ENCODE measurements at places on chromosomes 2 and 18.

DNA sequence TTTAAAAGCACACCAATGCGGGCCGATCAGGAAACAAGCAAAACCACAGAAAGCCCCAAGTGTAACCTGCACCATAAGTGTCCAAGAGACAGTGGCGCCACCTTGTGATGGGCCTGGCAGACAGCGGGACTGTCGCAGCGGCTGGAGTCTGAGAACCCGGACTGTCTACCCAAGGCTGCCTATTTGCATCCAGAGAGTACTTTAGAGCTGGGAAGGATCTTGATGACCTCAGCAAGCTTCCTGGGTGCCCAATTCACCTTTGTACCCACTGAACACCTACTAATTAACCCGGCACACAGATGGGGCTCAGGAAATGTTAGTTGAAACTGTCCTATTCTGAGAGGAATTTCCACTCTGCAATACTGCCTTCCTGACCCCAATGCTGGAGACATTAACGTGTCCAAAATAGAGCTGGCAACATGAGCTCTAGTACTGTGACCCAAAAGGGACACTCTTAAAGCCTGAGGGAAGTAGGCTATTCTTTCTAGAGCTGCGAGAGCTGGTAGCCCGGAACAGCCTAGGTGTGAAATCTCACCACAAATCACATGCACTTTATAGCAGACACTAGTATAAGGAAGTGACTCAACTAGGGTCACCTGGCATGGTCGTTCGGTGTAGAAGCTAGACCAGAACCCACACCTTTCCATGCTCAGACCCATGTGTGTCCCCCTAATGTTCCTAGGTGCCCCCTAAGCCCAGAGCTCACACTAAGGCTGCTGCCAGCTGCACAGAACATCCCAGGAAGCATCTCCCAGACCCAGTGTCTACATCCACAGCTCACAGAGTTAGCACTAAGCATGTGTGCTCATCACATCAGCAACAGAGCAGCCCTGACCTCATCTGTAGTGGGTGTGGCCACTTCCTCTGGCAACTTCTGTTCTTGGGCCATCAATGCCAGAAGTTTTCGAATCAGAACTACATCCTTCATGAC, 25.4 kb downstream of the POLR1A start:
- DNase-seq = peak; percentile 71

DNA sequence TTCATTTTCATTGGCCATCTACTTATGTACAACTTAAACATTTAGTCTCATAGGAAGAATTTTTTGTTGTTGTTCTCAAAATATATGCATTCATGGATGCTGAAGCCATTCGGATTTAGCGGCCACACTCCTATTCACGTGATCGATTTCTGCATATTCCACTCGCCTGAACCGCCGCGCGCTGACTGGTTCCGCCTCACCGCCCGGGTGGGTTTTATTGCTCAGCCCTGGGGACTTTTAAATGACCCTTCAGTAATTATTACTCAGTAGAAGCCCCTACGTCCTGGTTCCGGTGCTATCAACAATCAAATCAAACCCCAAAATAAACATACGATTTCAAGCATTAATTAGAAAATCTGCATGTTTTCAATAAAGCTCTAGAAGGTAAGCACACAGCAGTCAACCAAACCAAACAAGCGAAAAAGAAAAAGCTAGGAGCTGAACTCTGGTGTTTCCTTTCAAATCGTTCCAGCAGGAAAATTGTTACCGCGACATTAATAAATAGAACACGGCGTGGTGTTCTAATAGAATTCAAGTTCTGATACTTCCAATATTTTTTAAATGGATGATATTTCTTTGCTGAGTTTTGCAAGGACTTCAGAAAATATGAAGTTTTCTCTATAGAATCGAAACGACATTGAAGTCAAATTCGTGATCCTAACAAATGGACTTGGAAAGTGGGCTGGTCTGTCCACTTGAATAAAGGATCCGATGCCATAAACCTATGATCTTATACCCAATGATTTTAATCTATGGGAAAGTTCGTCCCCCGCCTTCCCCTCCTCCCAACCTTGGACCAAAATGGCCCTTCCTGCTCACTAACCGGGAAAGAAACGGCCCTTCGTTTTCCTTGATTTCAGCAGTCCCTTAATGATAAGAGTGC, 9.3 kb downstream of the PAX3 start:
- no peak for DNase-seq

GRCh38 chr18:54209471-54210180, 14.8 kb downstream of the MBD2 start:
- DNase-seq = no peak

GRCh38 chr2:196520605-196521004, 118.9 kb upstream of the CCDC150 start:
- DNase-seq = no peak

- no peak for DNase-seq
Observed at GRCh38 chr2:199216253-199216652, 241.5 kb downstream of the SATB2 start.

GRCh38 chr2:24245986-24246776, 71.3 kb downstream of the FAM228A start:
- no peak for DNase-seq

DNA sequence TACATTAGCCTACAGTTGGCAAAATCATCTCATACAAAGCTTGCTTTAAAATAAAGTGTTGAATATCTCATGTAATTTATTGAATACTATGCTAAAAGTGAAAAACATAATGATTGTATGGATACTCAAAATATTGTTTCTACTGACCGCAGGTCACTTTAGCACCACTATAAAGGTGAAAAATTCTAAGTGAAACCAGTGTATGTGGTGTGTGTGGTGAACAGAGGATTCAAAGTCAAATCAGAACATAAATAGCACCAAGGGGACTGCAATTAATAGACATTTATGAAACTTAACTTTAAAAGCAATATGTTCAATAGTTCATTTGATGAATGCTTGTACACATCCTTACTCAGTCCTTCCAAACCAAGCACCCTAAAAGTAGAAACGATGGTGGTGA, 145.8 kb downstream of the AKAIN1 start:
- no peak for DNase-seq

GRCh38 chr18:8056723-8057122, 489.6 kb downstream of the PTPRM start:
- no peak for DNase-seq

DNA sequence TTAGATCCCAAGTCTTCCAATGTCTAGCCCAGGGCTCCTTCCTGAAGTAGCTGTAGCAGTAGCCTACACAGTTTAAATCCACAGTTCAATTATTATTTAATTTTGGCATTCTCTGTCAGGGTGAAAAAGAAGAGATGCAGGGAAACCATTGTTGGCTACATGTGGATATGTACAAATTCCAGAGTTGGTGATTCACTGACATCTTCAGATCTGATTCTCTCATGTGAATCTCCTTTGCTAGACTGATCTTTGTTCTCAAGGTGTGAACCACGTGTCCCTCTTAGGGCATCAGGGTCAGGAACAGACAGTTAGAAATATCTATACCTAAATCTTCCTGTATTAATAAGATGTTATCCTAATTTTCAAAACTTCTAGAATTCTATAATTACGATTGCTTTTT, 36.7 kb downstream of the ADCYAP1 start:
- no peak for DNase-seq

DNA sequence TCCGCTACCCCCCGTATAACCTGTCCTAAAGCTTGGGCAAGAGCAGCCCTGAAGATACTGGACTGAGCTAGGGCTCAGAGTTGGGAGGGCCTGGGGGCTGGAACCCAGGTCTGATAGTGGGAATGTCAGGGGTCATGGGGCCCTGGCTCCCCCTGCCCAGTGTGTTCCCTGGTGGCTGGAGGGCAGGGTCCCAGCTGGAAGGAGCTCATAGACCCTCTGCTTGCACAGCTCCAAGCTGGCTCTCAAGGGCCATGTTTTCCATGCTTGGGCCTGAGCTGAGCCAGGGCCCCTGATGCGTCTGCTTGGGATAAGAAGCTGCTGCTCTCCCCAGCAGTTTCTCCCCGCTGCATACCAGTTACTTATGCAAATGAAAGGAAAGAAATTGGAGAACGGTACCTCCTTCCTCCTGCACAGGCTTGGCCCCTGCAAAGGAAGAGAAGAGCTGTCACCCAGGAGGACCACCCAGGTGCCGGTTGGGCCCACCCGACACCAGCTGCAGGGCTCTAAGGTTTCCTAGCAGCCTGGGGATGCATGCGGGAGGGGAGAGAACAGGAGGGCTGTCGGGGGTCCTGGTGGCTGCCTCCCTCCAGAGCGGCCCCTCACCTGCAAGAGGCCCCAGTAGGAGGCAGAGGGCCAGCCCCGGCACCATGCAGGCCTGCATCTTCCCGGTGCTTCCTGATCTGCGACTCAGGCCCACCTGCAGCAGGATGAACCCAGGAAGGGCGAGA, 628 bp downstream of the OTOS start:
- no peak for DNase-seq

- no peak for DNase-seq
Observed at GRCh38 chr2:43143756-43144155, 82.7 kb downstream of the ZFP36L2 start.

- DNase-seq = no peak
Observed at GRCh38 chr18:73780218-73780617, 367.4 kb downstream of the FBXO15 start.

GRCh38 chr2:6993229-6993640, 76.0 kb downstream of the RNF144A start:
- no peak for DNase-seq

All from iPS-NIHi11 (cell line).